ENCODE measurements at places on chromosomes 5 and 9.

DNA sequence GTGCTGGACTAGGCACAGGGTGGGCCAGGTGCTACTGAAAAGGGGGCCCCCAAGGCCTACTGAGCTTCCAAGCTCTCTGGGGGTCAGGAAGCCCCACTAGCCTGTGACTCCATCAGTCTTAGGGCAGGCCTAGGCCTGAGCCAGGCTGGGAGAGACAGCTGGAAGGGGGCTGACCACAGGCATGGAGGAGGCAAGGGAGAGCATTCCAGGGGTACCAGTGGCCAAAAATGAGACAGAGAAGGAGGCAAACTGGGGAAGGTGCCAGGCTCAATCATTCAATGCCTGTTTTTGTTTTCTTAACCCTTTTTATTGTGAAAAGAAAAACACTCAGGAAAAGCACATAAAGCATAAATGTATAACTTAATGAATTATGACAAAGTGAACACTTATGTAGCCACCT lies 26.2 kb upstream of the TCF7 start:
- no peak for DNase-seq

GRCh38 chr9:35935755-35936509 lies 22.0 kb downstream of the OR2S2 start:
- no peak for DNase-seq

- DNase-seq = peak; percentile 32
Measured at GRCh38 chr5:109739741-109740728, 50.3 kb downstream of the MAN2A1 start.

DNA sequence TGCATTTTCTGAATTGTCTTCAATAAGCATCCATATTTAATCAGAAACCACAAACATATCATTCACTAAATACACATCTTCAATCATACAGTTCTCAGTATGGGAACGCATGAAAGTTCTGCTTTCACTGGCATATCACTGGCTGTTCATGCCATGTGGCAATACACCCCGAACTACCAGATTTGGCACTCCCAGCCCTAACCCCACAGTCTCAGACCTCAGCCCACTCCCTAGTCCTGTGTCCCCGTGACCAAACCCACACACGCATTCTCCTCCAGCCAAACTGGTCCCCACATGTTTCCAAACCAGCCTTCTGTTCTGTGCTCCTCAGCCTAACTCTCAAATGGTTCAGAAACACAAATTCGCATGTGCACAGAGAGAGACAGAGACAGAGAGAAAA lies 20.6 kb downstream of the KCNMB1 start:
- DNase-seq = no peak

- DNase-seq = no peak
Measured at GRCh38 chr5:132207778-132208177, 19.9 kb downstream of the P4HA2 start.

DNA sequence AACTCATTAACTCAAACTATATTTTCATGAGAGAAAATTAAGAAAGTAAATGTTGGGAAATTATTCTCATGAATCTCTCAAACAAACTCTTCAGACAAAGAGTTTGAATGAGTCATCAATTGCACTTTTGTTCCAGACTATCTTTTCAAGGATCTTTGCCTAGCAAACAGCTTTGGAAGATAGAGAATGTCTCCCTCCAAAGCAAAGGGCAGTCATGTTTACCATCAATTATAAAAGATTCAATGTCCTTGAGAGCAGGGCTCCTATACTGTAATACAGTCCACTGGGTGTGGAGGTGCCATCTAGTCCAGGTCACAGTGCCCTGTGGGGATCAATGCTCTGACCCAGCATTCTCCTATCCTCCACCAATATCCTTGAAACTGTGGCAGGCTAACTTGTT lies 1429.3 kb downstream of the EFNA5 start:
- DNase-seq = no peak

DNA sequence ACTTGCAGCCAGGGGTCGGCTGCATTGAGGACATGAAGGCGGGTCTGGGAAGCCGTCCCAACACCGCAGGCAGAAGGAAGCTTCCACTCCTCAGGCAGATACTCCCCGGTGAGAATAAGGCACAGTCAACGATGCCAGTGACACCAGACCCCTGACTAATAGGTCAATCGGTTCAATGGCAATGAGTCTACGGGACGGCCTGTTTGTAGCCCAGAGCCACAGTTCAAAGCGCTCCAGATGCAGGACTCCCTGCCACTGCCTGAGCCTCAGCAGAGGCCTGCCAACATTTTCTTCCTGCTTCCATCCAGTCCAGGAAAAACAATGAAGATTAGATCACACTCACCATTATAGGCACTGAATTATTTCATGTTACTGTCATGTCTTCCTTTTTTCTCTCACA lies 84.5 kb upstream of the SIMC1 start:
- DNase-seq = no peak

GRCh38 chr9:38639577-38639940 lies 19.2 kb upstream of the ANKRD18A start:
- DNase-seq = no peak

- no peak for DNase-seq
Measured at GRCh38 chr5:158284242-158284641, 425.3 kb upstream of the CLINT1 start.
